AG04449 (cell line): ENCODE measurements at places on chromosomes 3 and 15.

DNA sequence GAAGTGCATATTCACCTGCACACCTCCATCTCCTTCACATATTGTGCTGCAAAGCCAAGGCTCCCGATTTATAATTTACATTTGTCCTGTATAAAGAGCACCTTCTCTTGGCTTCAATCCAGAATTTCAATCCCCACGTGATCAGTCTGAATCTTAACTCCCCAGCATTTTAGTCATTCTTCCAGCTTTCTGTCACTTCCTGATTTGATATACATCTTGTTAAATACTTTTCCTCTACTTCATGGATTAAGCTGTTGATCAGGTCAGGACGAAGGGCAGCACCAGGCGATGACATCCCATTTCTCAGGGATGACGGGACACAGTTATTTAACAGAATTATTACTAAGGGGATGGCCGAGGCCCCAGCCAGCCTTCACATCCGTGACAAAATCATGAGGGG lies 212.5 kb downstream of the EPHB1 start:
- DNase-seq, result no peak

DNA sequence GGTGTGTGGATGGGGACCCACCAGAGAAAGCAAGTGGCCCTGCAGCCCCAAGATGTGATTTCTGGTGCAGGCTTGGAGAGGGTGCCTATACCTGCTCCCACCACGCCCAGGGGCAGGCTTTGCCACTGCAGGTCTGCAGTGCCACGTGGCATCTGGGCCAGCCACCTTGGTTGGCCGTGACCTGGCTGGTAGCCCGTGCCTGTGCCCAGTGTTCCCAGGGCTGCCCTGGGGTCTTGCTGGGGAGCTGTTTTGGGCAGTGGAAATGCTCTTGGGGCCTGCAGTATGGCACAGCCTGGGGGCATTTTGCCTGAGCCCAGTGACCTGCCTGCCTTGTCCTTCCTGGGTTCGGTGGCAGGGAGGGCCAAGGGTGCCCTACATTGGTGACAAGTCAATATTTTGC lies 203.4 kb downstream of the UBE3A start:
- DNase-seq, result no peak

- DNase-seq, result no peak
Observed at GRCh38 chr15:63484433-63485186, 19.8 kb upstream of the USP3 start.

- no peak for DNase-seq
Observed at GRCh38 chr15:26872206-26872605, 5.3 kb downstream of the GABRA5 start.

DNA sequence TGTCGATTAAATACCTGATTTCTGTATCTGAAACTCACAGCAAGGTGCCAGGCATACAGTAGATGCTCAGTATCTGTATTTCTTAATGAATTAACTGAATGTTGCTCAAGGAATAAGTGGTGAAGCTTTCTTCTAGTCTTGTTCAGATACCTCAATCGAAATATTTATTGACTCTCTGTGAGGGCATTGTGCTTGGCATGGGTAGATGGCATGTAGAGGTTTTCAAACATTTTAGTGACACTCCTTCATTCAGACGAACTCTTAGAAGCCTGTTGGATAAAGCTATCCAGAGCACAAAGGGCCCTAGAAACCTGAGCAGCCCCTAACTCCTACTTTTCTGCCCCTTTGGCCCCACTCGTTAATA lies 369 bp upstream of the SNX1 start:
- DNase-seq, result no peak

- no peak for DNase-seq
Observed at GRCh38 chr15:85771781-85772445, 22.8 kb downstream of the KLHL25 start.

DNA sequence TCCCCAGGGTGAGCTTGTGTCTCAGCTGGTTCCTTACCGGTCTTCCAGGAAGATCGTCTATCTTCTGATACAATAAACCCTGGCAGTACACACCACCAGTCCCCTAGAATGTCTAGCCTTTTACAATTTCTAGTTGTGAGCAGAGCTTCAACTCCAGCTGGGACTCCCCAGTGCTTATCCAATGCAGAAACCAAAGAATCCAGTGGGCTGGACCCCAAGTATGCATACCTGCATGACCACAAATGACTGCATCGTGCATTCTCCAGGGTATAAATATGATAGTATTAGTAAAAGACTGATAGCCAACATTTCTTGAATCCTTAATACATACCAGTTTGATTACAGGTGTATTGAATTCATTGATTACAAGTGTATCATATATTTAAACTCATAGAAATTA lies 176.0 kb downstream of the SATB1 start:
- DNase-seq, result no peak

GRCh38 chr3:86969500-86970189 lies 21.3 kb downstream of the VGLL3 start:
- DNase-seq, result no peak

- no peak for DNase-seq
Observed at GRCh38 chr15:73564255-73564654, 68.9 kb downstream of the NPTN start.

DNA sequence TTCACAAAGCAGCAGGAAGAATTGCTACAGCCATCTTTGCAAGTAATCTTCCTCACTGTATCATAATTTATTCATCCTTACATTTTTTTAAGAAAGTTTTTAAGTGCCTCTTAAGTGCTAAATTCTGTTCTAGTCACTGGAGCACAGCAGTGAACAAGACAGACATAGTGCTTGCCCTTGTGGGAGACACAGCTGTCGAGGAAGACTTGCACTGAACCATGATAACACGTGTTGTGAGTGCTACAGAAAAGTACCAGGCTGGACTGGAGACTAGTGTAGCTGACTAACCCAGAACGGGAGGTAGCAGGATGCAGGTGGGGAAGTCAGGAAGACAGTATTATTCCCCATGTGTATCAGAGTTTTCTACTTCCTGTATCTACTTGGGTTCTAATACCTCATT lies 300.6 kb downstream of the TBL1XR1 start:
- no peak for DNase-seq

GRCh38 chr3:54213907-54214306 lies 91.6 kb downstream of the CACNA2D3 start:
- no peak for DNase-seq

DNA sequence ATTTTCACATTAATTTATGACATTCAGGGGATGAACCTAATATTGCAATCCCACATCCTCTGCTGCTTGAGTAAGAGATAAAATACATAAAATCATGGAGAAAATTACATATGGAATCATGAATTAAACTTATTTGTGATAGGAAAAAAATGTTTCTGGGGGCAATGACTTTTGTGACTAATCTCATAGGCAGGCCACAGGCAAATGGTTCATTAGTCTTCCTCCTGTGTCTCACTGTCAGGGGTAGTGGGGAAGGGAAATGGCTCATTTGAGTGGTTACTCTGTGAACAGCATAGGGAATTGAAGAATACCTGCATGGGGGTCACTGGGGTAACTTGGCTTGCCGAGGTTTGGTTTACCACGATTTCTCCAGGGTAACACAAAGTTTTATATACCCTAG lies 72.0 kb downstream of the TFG start:
- no peak for DNase-seq

- DNase-seq, result no peak
Observed at GRCh38 chr3:48467110-48467454, 20.5 kb downstream of the ATRIP start.

DNA sequence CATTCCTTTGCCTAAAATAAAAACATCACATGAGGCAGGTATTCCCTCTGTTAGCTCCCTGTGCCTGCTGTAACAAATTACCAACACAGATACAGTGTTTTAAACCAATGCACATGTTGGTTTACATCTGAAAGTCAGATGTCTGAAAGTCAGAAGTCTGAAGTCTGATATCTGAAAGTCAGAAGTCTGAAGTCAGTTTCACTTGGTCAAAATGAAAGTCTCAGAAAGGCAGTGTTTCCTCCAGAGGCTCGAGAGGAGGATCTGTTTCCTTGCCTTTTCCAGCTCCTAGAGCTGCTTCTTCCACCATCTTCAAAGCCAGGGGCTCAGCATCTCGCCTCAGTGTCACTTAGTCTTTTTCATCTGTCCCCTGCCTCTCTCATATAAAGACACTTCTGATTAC lies 22.0 kb downstream of the SST start:
- DNase-seq, result no peak

DNA sequence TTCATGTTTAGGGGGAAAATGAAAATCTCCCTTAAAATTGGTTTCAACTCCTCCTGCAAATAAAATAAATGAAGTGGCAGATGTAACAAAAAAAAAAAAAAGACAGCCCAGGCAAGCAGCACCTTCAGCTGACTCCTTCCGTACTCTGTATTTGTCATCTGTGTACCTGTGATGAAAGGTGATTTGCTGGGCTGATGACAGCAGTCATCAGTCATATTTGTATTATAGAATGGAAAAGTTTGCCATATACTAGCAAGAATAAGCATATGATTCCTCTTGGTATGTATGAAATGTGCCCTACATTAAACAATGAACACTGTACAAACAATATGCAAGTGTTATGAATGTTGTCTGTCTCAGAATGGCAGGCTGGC lies 44.1 kb upstream of the WWTR1 start:
- DNase-seq, result no peak

GRCh38 chr15:56045068-56045748 lies 51.8 kb upstream of the NEDD4 start:
- no peak for DNase-seq

- no peak for DNase-seq
Observed at GRCh38 chr3:154967090-154967489, 113.0 kb upstream of the MME start.

DNA sequence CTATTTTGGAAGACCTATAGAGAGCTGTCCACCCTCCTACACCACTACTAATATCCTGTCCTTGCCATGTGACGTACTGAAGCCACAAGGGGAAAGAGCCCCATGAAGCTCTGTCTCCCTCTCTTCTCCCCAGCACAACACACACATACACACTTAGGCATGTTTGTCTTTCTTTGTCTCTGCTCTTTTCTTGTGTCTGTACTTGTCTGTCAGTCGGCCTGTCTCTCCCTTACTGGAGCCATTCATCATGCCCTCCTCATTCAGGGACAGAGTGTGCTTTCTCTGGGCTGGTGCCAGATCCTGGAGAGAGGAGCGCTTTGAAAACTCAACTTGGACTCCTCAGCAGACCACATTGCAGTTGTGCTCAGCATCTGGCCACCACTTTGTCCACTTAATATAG lies 47.6 kb downstream of the PSMD6 start:
- no peak for DNase-seq
